Urinary bladder (tissue), 4 donors: ENCODE measurements at places on chromosomes 1 and 21. TPM values are rescaled to one million over a fixed set of nuclear protein-coding genes. Genes with fewer than 3 reads are reported as not detected.

REG4 gene
- polyA plus RNA-seq, result 0.14 TPM

TTC34 gene
- 0.16 TPM for polyA plus RNA-seq

OPN3 gene
- 4.0 TPM for polyA plus RNA-seq

C8B gene
- 0.19 TPM for polyA plus RNA-seq

PADI4 gene
- polyA plus RNA-seq, result 0.10 TPM
